LNCaP clone FGC (cell line): ENCODE measurements at places on chromosomes 5 and 9.

GRCh38 chr5:124755565-124755964 lies 9.1 kb upstream of the ZNF608 start:
- DNase-seq, result no peak

DNA sequence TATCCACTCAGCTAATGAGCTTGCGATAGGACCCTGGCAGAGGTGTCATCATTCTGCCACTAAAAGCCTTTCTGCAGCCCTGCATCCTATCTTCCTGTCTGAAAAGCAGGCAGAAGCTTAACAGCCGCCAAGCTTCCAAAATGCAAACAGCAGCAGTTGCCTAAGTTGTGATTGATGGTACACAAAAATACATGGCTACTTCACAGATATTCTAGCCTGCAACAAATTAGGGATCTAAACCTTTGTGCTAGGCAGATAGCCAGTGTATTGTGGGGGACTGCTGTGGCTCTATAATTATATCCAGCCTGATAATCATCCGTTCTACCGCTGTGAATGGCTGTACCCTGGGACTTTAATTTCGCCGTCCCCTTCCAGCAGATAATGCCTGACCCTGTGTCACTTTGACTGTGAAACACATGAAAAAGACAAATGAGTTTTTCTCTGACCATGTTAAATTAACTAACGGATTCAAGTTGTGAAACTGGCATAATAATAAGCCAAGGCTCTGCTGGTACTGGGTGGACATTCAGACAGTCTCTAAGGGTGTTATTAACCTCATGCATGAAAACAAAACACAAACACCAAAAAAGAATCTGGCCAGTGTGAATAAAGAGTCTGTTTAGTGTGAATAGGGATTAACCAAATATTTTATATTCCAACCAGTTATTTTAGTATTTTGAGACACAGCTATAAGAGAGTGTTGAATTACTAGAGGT lies 45.9 kb downstream of the SEMA6A start:
- no peak for DNase-seq

DNA sequence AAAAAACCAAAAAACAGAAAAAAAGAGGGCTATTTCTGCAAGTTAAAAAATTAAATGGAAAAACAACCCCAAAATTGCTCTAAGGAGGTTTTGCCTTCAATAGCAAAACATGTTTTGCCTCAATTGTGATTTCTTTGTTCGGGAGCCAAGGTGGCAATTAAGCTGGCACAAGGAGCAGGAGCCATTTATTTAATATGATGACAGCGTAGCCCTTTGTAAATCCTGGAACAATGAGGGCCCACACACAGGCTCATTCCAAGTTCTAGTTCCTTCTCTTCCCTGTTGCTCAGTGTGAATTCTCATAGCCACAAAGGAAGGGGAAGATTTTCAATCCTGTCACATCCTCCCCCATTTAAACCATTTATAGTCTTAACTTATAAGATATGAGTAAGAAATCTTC lies 353.2 kb downstream of the PDE4D start:
- no peak for DNase-seq

- DNase-seq, result no peak
These were observed 88.8 kb downstream of the ANXA2R start for GRCh38 chr5:42951293-42951840.

- no peak for DNase-seq
These were observed 200.1 kb downstream of the GADD45G start for GRCh38 chr9:89804766-89805531.

DNA sequence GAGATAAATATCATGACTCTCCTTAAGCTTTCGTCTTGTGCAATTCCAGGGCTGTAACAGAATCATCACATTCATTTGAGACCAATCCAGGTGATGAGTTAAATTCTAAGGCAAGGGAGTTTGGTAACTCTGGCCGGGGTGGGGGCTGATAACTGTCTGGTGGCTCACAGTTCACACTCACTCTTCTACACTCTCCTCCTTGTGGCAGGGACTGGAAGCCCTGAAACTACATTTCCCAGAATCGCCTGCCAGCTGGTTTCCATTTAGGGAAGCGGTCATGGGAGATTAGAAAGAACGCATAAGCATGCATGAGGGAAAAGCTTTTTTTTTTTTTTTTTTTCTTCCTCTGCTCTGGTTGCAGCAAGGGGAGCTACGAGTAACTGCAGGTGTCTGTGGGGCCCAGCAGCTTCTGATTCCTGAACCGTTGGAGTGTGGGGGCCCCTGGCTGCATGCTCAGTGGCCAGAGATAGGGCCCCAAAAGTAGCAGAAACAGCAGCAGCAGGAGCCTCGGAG lies 154.8 kb upstream of the TBC1D2 start:
- no peak for DNase-seq

GRCh38 chr9:136089697-136090045 lies 5.4 kb downstream of the NACC2 start:
- DNase-seq, result no peak

DNA sequence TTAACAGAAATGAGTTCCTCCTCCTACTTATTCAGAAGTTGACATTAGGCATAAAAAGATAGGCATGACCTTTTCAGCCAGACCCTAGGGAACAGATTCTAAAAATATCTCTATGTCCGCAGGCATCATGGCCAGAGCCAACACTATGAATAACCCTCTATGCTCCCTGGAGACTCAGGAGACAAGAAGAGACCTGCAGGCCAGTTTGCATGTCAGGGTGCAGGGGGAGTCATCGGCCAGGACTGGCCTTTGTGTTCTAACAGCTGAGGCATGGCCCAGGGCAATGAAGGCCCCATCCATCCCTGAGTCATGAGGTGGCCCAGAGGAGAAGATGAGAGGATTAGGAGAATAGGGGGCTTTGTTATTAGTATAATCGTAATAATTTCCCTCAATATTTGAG lies 93.8 kb downstream of the TMEM215 start:
- no peak for DNase-seq

DNA sequence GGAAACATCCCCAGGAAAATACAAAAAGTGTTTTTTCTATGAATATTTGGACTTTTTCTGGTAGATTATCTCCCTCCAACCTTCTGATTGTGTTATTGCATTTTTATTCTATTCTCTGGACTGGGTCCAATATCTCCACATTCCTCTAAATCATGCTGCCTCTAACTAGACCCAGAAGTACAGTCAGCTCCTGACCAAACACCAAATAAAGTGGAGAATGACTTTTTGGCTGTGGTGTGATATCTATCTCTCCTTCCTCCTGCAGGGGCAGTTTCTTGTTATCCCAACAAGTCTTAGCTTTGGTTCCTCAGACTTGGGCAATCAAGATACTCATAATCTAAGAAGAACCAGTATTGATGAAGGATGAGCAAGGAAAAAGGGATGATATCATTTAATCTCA lies 3.2 kb upstream of the RAI14 start:
- peak; percentile 3 for DNase-seq

GRCh38 chr5:83422284-83422683 lies 49.3 kb upstream of the VCAN start:
- DNase-seq, result no peak

DNA sequence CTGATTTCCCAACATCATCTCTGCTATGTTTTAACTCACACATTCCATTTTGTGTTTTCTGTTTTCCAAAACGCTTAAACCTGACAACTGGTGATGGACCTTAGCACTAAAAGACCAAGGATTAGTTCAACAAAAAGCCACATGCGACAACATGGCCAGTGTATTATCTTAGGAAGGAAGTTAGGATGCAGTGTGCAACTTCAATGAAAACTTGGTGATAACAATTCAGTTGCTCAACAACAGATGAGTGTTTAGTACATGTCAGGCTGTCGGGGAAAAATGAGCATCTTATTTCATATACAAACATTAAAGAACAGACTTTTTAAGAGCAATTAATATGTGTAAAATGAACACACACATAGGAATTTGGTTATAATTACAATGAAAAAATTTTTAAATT lies 780.0 kb downstream of the SEMA5A start:
- DNase-seq, result no peak

DNA sequence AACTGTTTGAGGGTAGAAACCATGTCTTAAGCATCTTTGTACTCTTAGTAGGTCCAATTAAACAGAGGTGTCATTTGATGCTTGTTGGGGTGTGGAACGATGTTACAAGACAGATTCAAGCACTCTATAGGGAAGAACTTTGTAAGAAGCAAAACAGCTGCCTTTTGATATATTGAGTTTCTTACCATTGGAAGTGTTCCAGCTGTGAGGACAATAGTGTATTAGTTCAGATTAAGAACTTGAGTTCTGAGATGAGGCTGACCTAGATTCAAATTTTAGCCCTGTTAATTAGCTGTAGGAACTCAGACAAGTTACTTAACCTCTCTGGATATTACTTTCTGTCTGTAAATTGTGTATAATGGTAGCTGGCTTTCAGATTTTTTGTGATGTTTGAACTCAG lies 19.6 kb upstream of the ZNF462 start:
- no peak for DNase-seq
